ENCODE measurements at places on chromosomes 12 and 14.

DNA sequence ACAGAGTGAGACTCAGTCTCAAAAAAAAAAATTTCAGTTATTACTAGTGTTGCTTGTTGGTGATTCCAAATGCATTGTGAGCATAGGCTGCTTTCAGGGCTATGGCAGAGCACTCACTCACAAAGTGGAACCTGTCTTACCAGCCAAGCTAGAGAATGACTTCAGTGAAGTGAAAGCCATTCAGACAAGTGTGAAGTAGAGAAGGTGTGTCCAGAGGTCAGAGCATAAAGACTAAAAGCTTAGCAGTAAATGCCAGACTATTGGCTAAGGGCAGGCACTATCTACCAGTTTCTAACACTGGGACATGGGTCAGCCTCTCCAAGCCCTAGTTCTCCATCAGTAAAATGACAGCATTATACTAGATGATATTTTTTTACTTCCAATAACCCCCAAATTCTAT lies 12.7 kb downstream of the PPP1R36 start:
- no peak for DNase-seq

DNA sequence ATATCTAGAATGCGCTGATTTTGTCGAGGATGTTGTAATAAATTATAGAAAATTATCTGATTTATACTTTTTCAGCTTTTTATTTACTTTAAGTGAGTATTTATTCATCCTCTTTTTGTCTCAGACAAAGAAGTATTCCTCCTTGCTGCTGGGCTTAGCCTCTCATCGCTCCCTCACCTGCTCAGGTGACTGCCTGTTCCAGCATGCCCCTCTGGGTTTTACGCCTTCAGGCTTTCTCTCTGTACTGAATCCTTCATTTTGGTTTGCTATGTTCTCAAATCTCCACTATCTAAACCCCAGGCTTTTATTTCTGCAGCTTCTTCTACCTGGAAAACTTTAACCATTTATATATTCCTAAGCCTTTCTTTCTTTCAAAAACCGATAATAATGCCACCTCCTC lies 1650.9 kb upstream of the SEL1L start:
- DNase-seq: peak; percentile 48

GRCh38 chr12:3755898-3756297 lies 3.0 kb upstream of the CRACR2A start:
- DNase-seq: peak; percentile 11

GRCh38 chr12:44774815-44775411 lies 101.2 kb downstream of the NELL2 start:
- peak; percentile 23 for DNase-seq

- no peak for DNase-seq
These were observed 45.8 kb downstream of the SLCO1C1 start for GRCh38 chr12:20740972-20741371.

DNA sequence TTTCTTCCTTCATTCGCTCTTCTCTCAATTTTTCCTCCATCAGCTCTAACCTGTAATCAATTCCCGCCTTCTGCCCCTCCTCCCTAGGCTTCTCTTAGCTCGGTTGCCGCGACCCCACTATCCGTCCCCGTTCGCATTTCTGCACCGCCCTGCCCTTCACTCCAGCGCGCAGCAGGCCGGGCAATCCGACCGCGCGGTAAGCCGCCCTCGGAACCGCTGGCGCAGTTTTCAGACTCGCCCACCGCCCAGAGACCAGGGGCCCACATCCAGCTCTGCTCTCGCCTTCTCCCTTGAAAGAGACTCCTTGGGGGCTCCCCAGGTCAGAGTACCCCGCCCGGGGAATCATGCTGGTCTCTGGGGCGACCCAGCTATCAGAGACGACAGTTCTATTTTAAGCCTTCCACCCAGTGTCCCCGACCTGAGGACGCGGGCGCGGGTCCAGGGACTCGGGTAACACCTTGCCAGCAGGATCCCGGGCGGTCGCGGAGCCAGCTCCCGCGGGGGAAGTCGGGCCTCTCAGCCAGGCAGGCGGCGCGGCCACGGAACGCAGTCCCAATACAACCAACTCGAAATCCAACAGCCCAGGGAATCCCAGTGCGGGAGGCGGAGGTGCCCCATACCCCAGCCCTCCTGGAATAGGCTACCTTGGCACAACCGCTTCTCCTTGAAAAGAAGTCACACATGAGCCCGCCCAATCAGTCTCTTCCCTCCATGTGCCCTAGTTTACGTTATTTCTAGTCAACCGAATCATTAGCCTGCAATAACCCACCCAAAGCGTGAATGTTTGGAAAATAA lies 5.7 kb upstream of the SLC38A4 start:
- no peak for DNase-seq

DNA sequence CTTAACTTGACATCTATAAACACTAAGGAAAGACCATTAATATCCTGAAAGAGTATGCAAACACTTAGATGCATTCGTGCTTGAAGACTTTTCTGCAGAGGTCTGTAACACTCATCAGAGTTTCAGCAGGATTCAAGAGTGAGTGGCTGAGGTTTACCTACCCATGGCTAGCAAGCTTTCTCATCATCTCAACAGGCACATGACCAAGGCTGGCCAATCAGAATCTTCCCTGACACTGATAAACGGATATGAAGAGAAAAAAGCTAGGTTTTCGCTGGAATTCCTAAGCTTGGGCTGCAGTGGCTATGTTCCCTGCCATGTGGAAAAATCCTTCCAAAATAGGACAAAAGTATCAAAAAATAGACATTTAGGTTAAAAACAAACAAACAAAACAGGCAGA lies 162.1 kb upstream of the USP15 start:
- DNase-seq: no peak

DNA sequence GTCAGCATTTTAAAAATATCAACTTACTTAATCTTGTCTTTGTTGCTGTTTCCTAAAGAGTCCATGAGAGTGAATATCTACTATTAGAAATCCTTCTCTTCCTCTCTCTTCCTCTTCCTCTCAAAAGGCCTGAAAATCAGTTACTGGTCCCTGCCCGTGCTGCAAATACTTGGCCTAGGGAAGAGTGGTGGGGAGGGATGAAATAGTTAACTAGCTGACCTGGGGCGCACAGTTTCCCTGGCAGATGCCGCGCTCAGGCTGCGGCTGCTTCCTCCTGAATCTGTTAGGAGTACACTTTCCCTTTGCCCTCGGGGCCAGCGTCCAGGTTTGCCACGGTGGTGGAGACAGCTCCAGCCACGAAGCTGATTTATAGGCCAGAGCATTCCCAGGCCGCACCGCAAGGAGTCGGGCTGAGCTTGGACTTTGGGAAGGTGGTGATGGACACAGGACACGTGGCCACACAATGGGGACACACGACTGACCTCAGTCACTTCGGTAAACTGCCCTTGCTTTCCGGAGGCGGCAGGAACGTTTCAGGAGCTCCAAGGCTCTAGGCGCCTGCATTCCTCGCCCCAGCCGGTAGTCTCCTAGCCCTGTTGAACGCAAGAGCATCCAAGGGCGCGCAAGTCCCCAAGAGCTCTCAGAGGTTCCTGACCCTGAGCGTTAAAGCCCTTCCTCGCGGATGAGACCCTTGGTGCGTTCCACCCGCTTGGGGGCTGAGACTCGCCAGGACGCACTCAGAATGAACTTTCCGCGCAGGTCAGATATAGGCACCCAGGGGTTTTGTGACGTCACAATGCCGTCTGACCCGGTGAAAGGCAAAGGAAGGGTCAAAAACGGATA lies 7.1 kb upstream of the ASCL1 start:
- no peak for DNase-seq

DNA sequence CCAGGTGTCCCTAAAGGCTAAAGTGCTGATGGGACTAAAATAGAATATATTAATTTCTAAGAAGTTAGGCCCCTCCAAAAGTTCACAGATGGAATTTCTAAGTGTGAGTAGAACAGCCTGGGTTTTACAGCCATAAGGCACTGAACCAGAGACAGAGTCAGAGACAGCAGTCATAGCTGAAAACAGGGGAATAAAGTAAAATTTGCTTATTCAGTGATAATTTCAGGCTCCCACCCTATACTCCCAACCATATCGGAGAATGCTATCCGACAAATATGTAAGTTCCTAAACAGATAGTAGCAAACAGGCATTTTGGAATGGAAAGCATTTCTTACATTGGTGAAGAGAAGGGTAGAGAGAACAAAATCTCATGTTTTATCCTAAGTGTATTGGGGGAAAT lies 45.3 kb downstream of the NAA25 start:
- no peak for DNase-seq

DNA sequence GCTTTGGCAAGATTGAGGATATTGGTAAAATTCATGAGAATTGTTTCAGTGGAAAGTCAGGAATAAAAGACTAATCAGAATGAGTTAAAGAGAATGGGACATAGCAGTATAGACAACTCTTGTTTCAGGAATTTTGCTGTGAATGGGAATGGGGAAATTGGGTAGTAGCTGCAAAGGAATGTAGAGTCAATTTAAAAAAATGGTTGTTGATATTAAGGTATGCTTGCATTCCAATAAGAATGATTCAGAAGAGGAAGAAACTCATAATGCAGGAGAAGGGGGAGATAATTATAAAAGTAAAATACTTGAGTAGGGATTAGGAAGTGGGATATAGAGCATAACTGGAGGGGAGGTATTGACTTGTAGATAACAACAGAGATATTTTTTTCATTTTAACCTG lies 40.7 kb downstream of the MNAT1 start:
- no peak for DNase-seq

- DNase-seq: no peak
These were observed 7.8 kb downstream of the NT5DC3 start for GRCh38 chr12:103833095-103833775.

- no peak for DNase-seq
These were observed 52.5 kb downstream of the ATP23 start for GRCh38 chr12:57993834-57994233.

DNA sequence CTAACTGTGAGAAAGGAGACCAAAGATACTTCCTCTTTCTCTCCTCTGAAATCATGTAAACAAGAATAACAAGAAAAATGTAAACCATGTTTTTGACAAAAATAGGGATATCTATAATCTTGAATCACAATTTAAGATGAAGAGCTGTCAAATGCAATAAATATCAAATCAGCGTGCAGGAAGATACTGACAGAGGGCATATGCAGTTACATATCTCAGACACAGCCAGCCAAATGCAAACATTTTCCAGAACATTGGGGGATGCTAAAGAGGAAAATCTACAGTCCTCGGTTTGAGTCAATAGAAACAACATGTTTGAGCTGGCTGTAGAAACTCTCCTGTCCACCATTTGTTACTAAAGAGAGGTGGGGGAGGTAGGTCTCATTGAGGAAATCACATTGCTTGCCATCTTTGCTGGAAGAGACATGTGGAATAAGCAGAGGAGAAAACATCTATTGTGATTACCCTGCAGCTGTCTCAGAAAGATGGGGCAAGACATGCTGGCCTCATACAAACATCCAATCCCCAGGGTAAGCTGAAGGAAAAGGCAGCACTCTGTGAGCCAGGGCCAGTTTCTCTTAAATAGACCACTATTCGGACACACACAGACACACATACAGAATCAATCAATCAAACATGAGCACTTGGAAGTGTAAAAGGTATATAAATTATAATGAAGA lies 43.5 kb downstream of the CNTN1 start:
- no peak for DNase-seq

DNA sequence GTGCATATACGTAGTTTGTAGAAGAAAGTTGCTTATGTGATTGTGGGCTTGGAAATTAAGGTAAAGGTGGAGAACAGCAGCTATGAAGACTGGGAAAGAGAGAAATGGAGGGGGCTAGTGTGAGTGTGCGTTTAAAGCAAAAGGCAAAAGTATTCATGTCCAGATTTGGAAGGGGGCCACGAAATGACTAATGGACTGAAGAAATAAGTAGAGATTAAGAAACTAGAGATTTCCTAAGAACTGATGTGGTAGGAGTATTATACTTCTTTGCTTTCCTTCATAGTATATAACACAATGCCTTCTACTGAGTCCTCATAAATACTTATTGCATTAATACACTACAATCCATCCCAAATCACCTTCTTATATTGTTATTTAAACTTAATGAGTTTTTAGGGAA lies 298.6 kb upstream of the NOVA1 start:
- no peak for DNase-seq

GRCh38 chr14:93379831-93380230 lies 32.8 kb downstream of the COX8C start:
- no peak for DNase-seq

- DNase-seq: no peak
These were observed 43.9 kb upstream of the PCED1B start for GRCh38 chr12:47035484-47035883.

- no peak for DNase-seq
These were observed 16.9 kb upstream of the TFCP2 start for GRCh38 chr12:51189790-51190355.

GRCh38 chr12:76003355-76003638 lies 28.3 kb downstream of the PHLDA1 start:
- DNase-seq: no peak

DNA sequence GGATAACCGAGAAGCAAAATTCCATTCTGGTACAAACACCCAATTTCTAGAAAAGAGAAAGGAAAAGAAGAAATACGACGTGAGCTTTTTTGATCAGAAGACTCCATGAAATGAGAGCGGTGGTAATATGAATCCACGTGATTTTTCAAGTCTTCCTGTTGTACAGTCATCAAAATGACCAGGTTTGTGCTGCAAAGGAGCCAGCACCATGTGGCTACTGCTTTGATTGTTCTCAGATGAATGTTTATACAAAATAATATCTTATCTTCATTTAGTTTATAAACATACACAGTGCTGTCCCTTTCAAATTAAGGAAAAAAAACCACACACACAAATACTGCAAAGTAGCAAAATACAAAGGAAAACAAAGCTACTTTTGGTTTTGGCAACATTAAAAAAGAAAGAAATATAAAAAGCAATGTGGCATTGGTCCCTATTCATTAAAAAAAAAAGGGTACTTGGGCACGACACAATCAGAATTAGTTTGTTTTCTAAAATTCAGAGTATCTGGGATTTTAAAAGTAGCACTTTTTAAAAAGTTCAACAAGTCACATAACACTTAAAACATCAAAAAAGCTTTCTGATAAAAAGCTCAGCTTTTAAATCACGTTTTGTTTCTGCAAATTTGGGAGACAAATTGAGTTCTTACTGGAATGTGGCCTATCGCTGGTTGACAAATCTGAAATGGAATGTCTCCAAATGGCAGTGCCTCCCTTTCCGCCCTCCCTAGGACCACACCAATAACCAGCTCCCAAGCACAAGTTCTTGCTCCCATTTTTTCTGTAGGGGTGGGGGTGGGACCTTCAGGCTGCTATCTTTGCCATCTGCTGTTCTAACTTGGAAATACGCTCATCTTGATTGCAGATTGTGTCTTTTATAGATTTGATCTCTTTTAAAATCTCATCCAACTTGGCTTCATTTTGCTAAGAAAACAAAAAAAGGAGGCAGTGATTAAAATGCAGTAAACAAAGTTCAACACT lies 13.2 kb upstream of the SELPLG start:
- no peak for DNase-seq

GRCh38 chr14:21860172-21860571 lies 186.6 kb upstream of the OR4E1 start:
- DNase-seq: no peak

DNA sequence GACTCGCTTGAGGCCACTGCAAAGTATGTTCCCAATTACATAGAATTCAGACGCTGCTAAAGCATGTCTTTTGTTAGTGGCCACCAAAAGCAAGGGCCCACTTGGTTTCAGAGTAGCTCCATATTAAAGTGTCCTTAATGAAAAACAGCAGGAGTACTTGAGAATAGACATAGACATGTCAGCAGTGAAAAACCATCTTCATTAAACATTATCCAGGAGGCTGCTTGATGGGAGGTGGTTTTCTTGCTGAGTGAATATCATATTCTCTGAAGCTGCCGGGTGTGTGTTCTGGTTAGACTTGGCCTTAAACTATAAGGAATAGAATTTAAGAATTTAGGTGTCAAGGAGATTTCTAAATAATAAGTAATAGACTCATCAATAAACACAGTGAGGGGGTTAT lies 79.5 kb upstream of the CCDC198 start:
- DNase-seq: no peak

- DNase-seq: no peak
These were observed 394.4 kb downstream of the IPO8 start for GRCh38 chr12:30301291-30301690.
